ENCODE measurements at places on chromosomes 1 and 21. TPM values are rescaled to one million over a fixed set of nuclear protein-coding genes. Genes with fewer than 3 reads are reported as not detected.

AKR1A1 gene
- total RNA-seq = 122 TPM

PTGS2 gene
- 4.8 TPM for total RNA-seq

PRMT2 gene
- total RNA-seq = 126 TPM

TEX50 gene
- total RNA-seq = not detected

BTBD19 gene
- 0.56 TPM for total RNA-seq

C1orf21 gene
- 15.8 TPM for total RNA-seq

FCAMR gene
- not detected for total RNA-seq

TFF1 gene
- not detected for total RNA-seq

RGS5 gene
- 40.0 TPM for total RNA-seq

HPCA gene
- total RNA-seq = not detected

VASH2 gene
- total RNA-seq = 0.90 TPM

TMEM125 gene
- under 0.01 TPM for total RNA-seq

OLFML3 gene
- total RNA-seq = 40.9 TPM

PTAFR gene
- total RNA-seq = under 0.01 TPM

RORC gene
- total RNA-seq = not detected

CCDC27 gene
- not detected for total RNA-seq

TMEM201 gene
- 1.3 TPM for total RNA-seq

OR2G6 gene
- total RNA-seq = not detected

ESRRG gene
- total RNA-seq = 0.56 TPM

GJA8 gene
- total RNA-seq = not detected

OR2M3 gene
- not detected for total RNA-seq

TSPAN1 gene
- total RNA-seq = 0.18 TPM

IFNAR2 gene
- 7.2 TPM for total RNA-seq

TMEM50A gene
- total RNA-seq = 101 TPM

RIPPLY3 gene
- not detected for total RNA-seq

PWP2 gene
- 7.0 TPM for total RNA-seq

CELF3 gene
- total RNA-seq = not detected

PLA2G2F gene
- total RNA-seq = not detected

WNT3A gene
- not detected for total RNA-seq

ATP6V1G3 gene
- not detected for total RNA-seq

AVPR1B gene
- total RNA-seq = not detected

ATP5IF1 gene
- total RNA-seq = 120 TPM
